ENCODE measurements at places on chromosomes 4 and X. TPM values are rescaled to one million over a fixed set of nuclear protein-coding genes. Genes with fewer than 3 reads are reported as not detected.

The DOK7 gene
- total RNA-seq = not detected

The ALB gene
- total RNA-seq = 0.13 TPM

The PRAF2 gene
- 7.8 TPM for total RNA-seq

The TAF7L gene
- total RNA-seq = 2.4 TPM

The ELF4 gene
- 25.8 TPM for total RNA-seq

The CHIC2 gene
- 80.7 TPM for total RNA-seq

The TMPRSS11F gene
- not detected for total RNA-seq

The ADH1B gene
- total RNA-seq = not detected

The EREG gene
- not detected for total RNA-seq

The PCGF3 gene
- 54.7 TPM for total RNA-seq

The CXorf58 gene
- not detected for total RNA-seq

The ADAMTS3 gene
- total RNA-seq = 4.7 TPM

The CLDN34 gene
- total RNA-seq = 0.66 TPM

The NR3C2 gene
- 20.1 TPM for total RNA-seq

The RAB40A gene
- total RNA-seq = 0.14 TPM

The NLRP2B gene
- not detected for total RNA-seq

The NXF2 gene
- not detected for total RNA-seq

The IL2 gene
- not detected for total RNA-seq

The VSIG4 gene
- not detected for total RNA-seq

The PAGE4 gene
- not detected for total RNA-seq

The FMR1NB gene
- total RNA-seq = not detected

The LNX1 gene
- total RNA-seq = 1.8 TPM

The SAT1 gene
- total RNA-seq = 408 TPM

The PRDM8 gene
- total RNA-seq = 0.66 TPM

The SOD3 gene
- not detected for total RNA-seq

The VCX3B gene
- total RNA-seq = not detected

The CDS1 gene
- 0.07 TPM for total RNA-seq

The UGT2A3 gene
- not detected for total RNA-seq

The PCSK1N gene
- total RNA-seq = not detected

The SLITRK4 gene
- 64.4 TPM for total RNA-seq

The HMX1 gene
- total RNA-seq = not detected

The DNAJB14 gene
- total RNA-seq = 65.0 TPM

The BCOR gene
- total RNA-seq = 19.5 TPM

The FGF13 gene
- total RNA-seq = 0.27 TPM

The IL2RG gene
- total RNA-seq = not detected

Measured in thoracic aorta endothelial cell (primary cell).